ENCODE measurements at places on chromosomes 1 and 21. TPM values are rescaled to one million over a fixed set of nuclear protein-coding genes. Genes with fewer than 3 reads are reported as not detected.

Gene ATXN7L2
- 1.5 TPM for total RNA-seq

DNA sequence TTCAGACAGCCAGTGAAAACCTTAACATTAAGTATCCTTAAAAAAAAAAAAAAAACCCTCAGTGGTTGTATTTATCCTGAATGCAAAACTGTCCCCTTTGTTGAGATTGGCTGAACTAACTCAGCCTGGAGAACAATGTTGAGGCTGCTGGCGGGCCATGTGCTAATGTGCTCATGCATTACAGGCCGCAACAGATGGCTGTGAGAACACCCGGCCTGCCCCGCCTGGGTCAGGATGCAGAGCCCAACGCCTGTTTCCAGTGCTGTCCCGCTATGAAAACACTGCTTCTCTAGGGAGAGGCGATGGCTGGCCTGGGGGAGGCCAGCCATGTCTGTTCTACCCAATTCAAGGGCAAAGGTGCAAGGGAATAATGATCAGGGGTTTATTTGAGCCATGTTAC, 13.8 kb downstream of the OLIG2 start:
- peaks cover 15% of the 10 kb centered on the region for H3K4me1 ChIP-seq
- no peak overlapping the region for H3K27ac ChIP-seq
- no peaks in the 10 kb centered on the region for H3K36me3 ChIP-seq
- no peak for DNase-seq
- H3K27me3 ChIP-seq = peaks cover 2% of the 10 kb centered on the region

DNA sequence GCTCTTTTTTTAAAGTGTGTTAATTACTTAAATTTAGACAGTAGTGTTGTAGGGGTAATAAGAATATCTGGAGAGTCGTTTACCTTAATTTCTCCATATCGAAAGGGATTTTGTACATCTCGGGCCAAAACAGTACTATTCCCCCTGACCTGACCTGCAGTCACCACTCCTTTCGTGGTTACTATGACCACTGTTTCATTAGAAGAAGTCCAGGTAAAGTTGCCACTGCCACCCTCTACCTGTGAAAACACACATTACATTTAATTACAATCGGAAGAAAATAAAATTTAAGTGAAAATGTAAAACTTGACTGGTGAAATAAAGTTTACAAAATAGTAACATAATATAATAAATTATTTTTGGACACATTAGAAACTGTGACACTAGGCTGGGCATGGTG, 37.2 kb downstream of the NUP210L start:
- DNase-seq = no peak
- no peak overlapping the region for H3K27ac ChIP-seq
- no peaks in the 10 kb centered on the region for H3K36me3 ChIP-seq
- no peak overlapping the region for H3K4me3 ChIP-seq
- no peaks in the 10 kb centered on the region for H3K27me3 ChIP-seq

Gene CACNA1E
- total RNA-seq = not detected

Gene DLGAP3
- not detected for total RNA-seq

DNA sequence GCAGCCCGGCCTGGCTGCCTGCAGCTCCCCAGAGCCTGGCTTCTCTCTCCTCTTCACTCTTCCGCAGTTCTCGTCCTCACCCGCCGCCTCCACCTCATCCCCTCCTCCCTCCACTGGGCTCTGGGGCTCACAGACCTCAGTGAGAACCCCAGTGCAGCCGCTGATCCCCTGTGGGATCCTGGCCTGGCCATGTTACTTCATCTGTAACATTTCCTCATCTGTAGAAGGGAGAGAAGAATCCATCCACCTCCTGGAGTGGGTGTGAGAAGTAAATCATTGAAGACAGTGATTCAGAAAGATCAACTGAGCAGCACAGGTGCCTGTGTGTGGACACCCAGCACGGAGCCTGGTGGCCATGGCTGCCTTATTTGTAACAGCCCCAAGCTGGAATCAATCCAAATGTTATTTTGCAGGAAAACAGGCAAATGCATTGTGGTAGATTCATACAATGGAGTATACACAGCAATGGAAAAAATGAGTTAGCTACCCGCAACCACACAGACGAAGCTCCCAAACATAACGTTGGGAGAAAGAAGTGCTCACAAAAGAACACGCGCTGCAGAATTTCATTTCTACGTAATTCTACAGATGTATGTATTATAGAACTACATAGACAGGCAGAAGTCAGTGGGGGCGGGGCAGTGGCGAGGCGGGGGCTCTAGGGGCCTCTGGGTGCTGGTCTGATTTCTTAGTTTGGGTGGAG, 8.7 kb downstream of the LAPTM5 start:
- H3K27ac ChIP-seq = no peak overlapping the region
- H3K4me1 ChIP-seq = no peaks in the 10 kb centered on the region
- DNase-seq = no peak
- no peak overlapping the region for H3K4me3 ChIP-seq

Gene TCHHL1
- total RNA-seq = not detected

DNA sequence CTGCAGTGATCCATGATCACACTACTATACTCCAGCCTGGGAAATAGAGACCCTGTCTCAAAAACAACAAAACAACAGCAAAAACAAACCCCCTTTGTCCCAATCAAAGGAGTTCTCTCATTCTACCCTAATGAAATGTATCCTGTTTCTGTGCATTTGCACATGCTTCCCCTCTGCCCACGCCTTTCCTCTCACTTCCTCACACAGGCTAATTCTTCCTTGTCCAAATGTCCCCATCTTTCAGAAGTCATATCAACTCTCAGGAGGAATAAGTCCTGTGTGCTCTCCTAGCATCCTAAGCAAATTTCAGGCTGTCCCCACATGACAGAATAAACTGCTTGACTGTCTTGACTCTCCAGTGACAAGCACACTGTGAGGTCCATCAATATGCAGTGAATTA, 8.1 kb upstream of the ATP1B1 start:
- H3K36me3 ChIP-seq = no peaks in the 10 kb centered on the region
- H3K27ac ChIP-seq = no peak overlapping the region
- H3K4me1 ChIP-seq = peaks cover 6% of the 10 kb centered on the region

DNA sequence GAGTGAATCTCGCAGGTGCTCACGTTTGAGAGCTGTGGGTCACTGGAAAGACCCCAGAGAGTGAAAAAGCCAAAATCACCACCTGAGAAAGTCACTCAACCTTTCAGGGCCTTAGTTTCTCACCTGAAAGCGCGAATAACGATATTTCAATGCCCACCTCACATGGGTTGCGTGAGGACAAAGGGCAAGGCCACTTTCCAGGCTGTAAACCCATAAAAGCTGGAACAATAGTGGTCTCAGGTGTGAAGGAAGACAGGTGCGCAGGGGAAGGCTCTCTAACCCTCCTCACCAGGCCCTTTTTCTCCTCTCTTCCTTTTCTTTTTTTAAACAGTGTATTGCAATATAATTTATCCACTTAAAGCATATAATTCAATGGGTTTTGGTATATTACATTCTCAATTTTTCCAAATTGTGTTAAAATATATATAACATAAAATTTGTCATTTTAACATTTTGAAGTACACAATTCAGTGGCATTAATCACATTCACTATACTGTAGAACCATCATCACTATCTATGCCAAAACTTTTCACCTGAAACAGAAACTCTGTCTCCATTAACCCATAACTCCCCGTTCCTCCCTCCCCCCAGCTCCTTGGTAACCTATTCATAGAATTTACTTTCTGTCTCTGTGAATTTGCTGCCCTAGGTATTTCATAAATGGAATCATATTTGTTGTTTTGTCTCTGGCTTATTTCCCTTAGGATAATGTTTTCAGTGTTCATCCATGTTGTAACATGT, 118.4 kb upstream of the TNR start:
- no peak for DNase-seq
- H3K4me3 ChIP-seq = no peak overlapping the region
- H3K27ac ChIP-seq = no peak overlapping the region
- H3K27me3 ChIP-seq = no peaks in the 10 kb centered on the region

Gene HOOK1
- total RNA-seq = under 0.01 TPM

DNA sequence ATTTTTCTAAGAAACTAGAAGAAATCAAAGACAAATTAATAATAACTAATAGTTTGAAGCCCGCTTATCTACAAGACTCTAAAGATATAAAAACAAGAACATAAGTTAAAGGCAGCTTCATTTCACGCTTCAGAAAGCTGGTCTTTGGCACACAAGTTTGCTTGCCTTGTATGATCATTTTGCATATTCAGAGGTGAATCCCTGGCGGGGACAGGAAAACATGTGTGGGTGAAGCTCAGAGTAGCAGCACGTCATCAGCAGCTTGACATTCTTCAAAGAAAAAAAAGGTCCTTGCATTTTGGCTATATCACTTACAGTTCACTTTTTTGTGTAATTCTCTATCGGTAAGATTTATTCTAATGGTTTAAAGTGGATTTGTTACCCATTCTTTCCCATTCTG, 1911.8 kb downstream of the MRPL39 start:
- H3K4me3 ChIP-seq = no peak overlapping the region
- DNase-seq = no peak

DNA sequence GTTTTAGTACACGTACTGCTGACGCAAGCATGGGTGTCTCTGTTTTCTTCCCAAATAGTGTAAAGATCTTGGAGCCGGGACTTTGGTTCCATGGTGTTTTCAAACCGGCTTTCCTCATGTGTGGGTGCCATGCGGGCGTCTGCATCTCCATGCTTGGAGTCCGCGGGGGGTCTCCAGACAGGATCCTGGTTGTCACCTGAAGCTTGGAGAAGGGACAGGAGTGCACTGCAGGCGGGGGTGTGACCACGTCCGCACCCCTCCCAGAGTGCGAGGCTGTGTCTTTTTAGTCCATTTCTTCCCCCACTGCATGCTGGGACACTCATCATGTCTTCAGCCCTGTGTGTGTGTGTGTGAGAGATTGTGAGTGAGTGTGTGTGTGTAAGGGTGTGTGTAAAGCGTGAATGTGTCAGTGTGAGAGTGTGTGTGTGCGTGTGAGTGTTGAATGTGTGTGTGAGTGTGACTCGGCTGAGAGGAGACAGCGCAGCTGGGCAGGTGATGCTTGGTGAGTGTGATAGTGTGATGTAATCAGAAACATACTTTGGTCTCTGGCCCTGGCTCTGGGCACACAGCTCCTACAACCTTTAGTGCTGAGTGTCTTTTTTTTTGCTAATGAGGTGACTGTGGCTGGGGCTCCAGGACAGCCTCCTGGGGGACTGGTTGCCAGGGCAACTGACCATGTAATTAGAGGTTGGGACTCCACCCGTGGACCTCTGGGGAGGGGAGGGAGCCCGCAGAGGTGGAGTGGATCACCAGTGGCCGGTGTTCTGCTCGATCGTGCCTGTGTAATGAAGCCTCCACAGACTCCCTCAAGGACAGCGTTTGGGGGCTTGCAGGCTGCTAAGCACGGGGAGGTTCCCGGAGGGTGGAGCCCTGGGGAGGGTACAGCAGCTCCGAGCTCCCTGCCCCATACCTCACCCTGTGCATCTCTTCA, 55.1 kb downstream of the AGPAT3 start:
- H3K27ac ChIP-seq = no peak overlapping the region
- H3K36me3 ChIP-seq = no peaks in the 10 kb centered on the region
- H3K4me3 ChIP-seq = no peak overlapping the region
- DNase-seq = no peak

- H3K4me1 ChIP-seq = no peaks in the 10 kb centered on the region
- no peak for DNase-seq
- H3K27ac ChIP-seq = no peak overlapping the region
- no peak overlapping the region for H3K4me3 ChIP-seq
Observed at GRCh38 chr1:56550138-56550858, 29.1 kb downstream of the PLPP3 start.

- H3K36me3 ChIP-seq = no peaks in the 10 kb centered on the region
- DNase-seq = no peak
- no peak overlapping the region for H3K4me3 ChIP-seq
- no peaks in the 10 kb centered on the region for H3K27me3 ChIP-seq
- H3K4me1 ChIP-seq = no peaks in the 10 kb centered on the region
- no peak overlapping the region for H3K27ac ChIP-seq
Observed at GRCh38 chr1:3018576-3018975, 2.7 kb upstream of the ACTRT2 start.

- H3K27me3 ChIP-seq = no peaks in the 10 kb centered on the region
- no peak overlapping the region for H3K4me3 ChIP-seq
- H3K27ac ChIP-seq = no peak overlapping the region
- H3K36me3 ChIP-seq = no peaks in the 10 kb centered on the region
Observed at GRCh38 chr1:115114308-115114707, 25.0 kb upstream of the TSPAN2 start.

GRCh38 chr1:209435654-209436566, 147.6 kb upstream of the CAMK1G start:
- DNase-seq = peak; percentile 74
- H3K36me3 ChIP-seq = no peaks in the 10 kb centered on the region
- H3K27ac ChIP-seq = no peak overlapping the region
- no peak overlapping the region for H3K4me3 ChIP-seq
- no peaks in the 10 kb centered on the region for H3K27me3 ChIP-seq

GRCh38 chr1:20365421-20366055, 74.9 kb downstream of the VWA5B1 start:
- H3K36me3 ChIP-seq = no peaks in the 10 kb centered on the region
- no peak overlapping the region for H3K27ac ChIP-seq
- no peak for DNase-seq
- peaks cover 43% of the 10 kb centered on the region for H3K27me3 ChIP-seq

Gene FHAD1
- total RNA-seq = 0.66 TPM

DNA sequence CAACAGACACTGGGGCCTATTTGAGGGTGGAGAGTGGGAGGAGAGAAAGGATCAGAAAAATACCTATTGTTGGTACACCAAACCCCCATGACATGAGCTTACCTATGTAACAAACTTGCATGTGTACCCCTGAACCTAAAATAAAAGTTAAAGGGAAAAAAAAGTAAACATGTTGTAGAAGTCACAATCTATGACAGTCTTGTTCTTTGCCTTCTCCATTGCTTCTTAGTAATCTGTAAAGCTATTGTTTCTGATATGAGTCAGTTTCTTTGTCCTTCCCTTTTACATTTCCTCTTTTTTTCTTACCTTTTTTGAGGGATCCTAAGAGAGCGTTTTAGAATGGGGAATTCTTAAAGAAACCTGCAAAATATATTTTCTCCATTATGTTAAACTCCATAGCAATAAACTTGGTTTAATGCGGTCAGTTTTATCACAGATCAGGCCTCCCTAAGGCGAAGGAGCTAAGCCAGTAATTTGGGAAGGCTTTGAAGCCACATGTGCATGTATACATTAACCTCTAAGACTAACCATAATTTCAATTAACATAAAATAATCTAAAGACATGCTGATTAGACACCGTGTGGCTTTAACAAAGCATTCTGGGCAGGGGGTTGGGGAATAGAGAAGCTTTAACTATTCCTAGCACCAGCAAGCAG, 77.8 kb upstream of the C1orf105 start:
- no peaks in the 10 kb centered on the region for H3K27me3 ChIP-seq
- DNase-seq = no peak
- H3K4me1 ChIP-seq = peaks cover 4% of the 10 kb centered on the region
- peak overlapping the region; percentile 78 for H3K27ac ChIP-seq
- no peaks in the 10 kb centered on the region for H3K36me3 ChIP-seq
- no peak overlapping the region for H3K4me3 ChIP-seq

DNA sequence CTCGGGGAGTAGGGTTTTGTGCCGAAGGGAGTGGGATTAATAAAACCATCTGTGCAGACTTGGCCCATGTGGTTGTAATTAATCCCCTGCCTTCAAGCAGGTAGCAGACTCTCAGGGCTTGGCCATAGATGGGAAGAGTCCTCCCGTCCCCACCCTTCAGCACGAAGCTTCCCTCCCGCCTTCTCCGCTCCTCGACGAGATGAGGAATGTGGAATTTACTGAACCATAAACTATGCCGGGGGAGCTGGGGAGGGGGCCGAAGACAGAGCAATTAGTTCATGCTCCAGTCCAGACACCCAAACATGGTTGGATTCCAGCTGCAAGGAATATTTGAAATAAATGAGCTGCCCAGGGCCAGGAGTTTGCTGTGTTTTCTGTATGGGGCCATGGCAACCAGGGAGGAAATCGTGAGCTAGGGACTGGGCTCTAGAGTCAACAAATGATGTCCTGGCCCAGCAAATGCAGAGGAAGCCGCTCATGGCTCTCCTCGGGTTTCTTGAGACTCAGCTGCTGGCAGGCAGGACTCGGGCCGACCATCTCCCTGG, 78.8 kb downstream of the SPSB1 start:
- H3K4me1 ChIP-seq = peaks cover 5% of the 10 kb centered on the region
- H3K36me3 ChIP-seq = peaks cover 8% of the 10 kb centered on the region
- no peak overlapping the region for H3K4me3 ChIP-seq
- peak; percentile 92 for DNase-seq
- no peaks in the 10 kb centered on the region for H3K27me3 ChIP-seq

All from fibroblast of lung (primary cell).